ENCODE measurements at places on chromosomes 1 and 21. TPM values are rescaled to one million over a fixed set of nuclear protein-coding genes. Genes with fewer than 3 reads are reported as not detected.

The CDCA8 gene
- total RNA-seq: 10.0 TPM

DNA sequence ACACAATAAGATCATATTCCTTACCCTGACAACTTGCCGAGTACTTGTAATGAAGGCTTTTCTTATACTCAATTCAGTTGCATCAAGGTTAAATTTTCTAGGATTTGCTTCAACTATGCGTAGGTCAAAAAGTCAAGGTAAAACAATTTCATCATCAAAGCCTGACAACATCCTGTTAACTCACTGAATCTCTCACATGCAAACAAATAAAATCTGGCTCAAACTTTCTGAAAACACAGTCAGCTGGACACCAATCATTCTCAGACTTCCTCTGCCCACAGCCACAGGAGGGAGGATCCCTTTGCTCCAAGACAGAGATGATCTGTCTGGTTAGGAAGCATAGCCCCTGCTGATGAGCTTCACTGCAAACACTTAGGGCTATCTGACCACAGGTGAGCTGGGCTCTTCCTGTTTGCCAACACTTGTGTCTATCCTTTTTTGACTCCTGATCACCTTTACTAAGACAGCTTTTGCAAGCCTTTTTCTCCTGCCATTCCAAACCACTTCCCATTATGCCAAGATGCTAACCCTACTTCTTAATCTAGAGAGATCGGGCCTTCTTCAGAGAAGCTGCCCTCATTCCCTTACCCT is 20.0 kb downstream of the STX6 start:
- no peak for DNase-seq

The COL6A2 gene
- total RNA-seq: 5.7 TPM

DNA sequence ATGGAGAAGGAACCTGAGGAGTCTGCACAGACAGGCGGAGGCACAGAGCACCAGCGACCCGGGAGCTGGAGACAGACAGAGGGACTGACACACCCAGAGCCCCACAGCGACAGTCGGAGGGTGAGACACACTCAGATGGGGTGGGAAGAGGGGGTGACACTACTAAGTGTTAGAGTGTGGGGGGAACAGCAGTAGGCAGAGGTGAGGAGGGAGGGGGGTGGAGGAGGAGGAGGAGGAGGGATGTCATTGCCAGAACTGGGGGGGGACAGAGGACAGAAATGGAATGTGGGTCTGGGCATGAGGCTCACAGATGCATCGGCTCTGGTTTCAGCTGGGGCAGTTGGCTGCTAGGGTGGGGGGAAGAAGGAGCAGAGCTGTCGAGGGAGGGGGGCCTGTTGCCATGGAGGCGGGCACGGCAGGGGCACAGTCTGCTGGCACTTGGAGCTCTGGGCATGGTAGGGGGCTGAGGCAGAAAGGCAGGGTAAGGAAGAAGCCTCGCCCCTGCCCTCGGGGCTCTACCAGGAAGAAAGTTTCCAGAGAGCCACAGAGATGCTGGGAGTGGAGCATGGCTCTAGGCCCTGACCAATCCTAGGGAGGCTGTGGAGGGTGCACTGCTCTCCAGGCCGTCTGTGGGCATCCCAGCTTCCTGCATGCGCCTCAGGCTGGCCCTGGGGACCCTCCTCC is 37.3 kb downstream of the AHDC1 start:
- DNase-seq: no peak

The DNALI1 gene
- not detected for total RNA-seq

The RGL1 gene
- 0.68 TPM for total RNA-seq

GRCh38 chr1:119729044-119729443 is 17.3 kb downstream of the PHGDH start:
- DNase-seq: no peak

DNA sequence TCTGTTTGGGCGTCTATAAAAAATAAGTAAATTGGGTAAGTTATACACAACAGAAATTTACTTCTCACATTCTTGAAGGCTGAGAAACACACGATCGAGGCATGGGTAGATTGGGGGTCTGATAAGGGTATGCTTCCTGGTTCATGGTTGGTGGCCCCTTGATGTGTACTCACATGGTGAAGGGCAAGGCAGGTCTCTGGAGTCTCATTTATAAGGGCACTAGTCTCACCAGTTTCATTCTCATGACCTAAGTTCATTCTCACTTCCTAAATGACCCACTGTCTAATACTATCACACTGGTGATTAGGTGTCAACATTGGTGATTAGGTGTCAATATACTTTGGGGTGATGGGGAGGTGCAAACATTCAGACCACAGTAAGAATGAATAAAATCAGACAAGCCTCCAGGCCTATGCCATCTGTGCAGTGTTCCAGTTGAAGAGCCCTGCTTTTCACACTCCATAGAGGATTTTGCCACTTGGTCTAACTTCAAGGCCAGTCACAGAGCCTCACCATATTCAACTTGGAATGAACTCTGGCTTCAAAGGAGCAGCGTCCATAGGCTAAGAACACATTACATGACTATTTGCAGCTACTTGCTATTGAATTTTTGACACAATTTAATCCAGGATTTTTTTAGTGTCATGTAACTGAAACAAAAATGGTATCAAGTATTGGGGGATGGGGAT is 2.5 kb upstream of the GBP4 start:
- DNase-seq: no peak

DNA sequence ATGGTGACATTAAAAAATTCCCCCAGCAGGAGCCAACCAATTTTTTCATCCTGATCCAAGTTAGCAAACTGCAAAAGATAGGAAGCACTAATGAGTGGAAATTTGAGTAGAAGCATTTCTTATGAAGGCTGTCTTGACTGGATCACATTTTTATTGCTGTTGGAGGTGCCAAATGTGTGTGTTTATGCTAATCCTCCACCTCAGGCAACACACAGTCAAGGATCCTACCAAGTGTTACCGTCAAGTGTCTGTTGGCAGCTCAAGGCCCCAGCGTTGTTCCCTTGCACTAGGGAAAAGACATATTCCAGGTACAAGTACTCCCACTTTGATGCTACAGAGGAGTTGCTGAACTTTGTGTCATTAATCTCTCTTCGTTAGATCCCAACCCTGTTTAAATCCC is 18.3 kb downstream of the METTL18 start:
- no peak for DNase-seq

The BTBD19 gene
- total RNA-seq: 8.2 TPM

The SPATA21 gene
- not detected for total RNA-seq

- no peak for DNase-seq
Observed at GRCh38 chr21:41917531-41917930, 36.3 kb downstream of the C2CD2 start.

GRCh38 chr1:222750651-222751050 is 13.6 kb downstream of the FAM177B start:
- no peak for DNase-seq

DNA sequence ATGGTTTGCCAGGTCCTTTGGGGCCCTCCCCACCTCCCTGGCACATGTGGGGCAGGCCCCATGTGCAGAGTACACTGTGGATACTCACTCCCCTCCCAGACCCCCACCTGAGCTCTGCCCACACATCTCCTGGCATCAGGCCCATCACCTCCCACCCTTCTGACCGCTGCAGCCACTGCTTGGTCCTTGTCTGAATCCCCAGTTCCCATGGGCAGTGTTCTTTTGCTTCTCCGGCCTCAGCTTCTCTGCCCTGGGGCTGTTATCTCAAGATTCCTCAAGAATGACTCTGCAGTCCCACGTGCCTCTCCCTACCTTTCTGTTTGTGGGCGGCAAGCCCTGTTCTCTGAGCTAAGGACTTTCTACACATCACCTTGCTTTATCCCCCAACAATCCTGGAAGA is 187.7 kb upstream of the EDN2 start:
- no peak for DNase-seq

GRCh38 chr21:31133243-31133830 is 95.1 kb upstream of the KRTAP19-8 start:
- no peak for DNase-seq

The SPRR2E gene
- total RNA-seq: not detected

The OR2L13 gene
- not detected for total RNA-seq

GRCh38 chr1:156414461-156415064 is 45.6 kb downstream of the RHBG start:
- no peak for DNase-seq

- no peak for DNase-seq
Observed at GRCh38 chr21:42252778-42253340, 33.9 kb downstream of the ABCG1 start.

The PAX7 gene
- not detected for total RNA-seq

DNA sequence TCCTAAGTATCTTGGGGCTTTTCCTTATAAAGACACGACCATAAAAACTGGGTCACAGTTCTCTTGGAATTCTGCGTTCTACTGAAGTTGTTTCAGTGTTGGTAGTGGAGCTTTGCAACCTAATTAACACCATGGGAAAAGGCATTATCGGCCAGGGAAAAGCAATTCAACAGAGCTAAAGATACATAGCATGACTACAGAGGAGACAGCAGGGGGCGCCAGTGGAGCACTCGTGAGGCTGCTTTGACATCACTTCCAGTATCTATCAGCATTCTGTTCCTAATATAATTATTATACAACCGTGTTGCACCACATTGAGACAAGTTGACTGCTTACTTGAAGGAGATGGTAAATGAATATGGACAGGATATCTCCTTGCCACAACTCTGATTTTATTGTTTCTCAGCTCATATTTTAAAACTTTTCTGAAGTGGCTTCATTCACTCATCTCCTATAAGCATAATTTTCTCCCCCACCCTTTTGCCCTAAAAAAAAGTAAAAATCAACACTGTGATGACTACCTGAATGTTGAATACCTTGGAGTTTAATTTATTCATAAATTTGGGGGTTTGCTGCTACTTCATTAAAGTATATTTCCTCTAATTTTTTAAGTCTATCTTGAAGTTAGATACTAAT is 39.4 kb downstream of the ZP4 start:
- DNase-seq: no peak

- no peak for DNase-seq
Observed at GRCh38 chr1:145778146-145778540, 45.8 kb downstream of the RNF115 start.

The LCE3E gene
- not detected for total RNA-seq

The ZBED6 gene
- 10.3 TPM for total RNA-seq

The KCNA3 gene
- total RNA-seq: 23.8 TPM

Data from activated T-cell treated with anti-CD3 and anti-CD28 coated beads, Interleukin-2, amount 50 U/mL, for 4 hours (primary cell).